ENCODE measurements at places on chromosomes 16 and 17.

GRCh38 chr16:61814726-61815347 lies 221.4 kb downstream of the CDH8 start:
- no peaks in the 10 kb centered on the region for H3K4me1 ChIP-seq
- DNase-seq, result no peak
- H3K4me3 ChIP-seq, result no peak overlapping the region
- H3K27ac ChIP-seq, result no peak overlapping the region
- H3K27me3 ChIP-seq, result no peaks in the 10 kb centered on the region

DNA sequence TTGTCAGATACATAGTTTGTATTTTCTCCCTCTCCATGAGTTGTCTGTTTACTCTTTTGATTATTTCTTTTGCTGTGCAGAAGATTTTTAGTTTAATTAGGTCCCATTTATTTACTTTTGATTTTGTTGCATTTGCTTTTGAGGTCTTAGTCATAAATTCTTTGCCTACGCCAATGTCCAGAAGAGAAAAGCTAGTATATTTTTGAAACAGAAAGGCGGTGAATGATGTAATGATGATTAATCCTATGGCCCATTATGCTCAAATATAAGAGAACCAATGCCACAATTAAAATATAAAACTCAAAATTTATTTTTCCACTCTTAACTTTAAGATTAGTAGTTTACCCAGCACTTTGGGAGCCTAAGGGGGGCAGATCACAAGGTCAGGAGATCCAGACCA lies 59.8 kb upstream of the SMIM36 start:
- H3K4me1 ChIP-seq, result peaks cover 9% of the 10 kb centered on the region
- no peak overlapping the region for H3K4me3 ChIP-seq
- H3K27me3 ChIP-seq, result no peaks in the 10 kb centered on the region
- peak; percentile 58 for DNase-seq
- H3K27ac ChIP-seq, result no peak overlapping the region

GRCh38 chr17:27499451-27500265 lies 43.4 kb downstream of the KSR1 start:
- no peaks in the 10 kb centered on the region for H3K27me3 ChIP-seq
- H3K27ac ChIP-seq, result no peak overlapping the region
- peaks cover 29% of the 10 kb centered on the region for H3K4me1 ChIP-seq

DNA sequence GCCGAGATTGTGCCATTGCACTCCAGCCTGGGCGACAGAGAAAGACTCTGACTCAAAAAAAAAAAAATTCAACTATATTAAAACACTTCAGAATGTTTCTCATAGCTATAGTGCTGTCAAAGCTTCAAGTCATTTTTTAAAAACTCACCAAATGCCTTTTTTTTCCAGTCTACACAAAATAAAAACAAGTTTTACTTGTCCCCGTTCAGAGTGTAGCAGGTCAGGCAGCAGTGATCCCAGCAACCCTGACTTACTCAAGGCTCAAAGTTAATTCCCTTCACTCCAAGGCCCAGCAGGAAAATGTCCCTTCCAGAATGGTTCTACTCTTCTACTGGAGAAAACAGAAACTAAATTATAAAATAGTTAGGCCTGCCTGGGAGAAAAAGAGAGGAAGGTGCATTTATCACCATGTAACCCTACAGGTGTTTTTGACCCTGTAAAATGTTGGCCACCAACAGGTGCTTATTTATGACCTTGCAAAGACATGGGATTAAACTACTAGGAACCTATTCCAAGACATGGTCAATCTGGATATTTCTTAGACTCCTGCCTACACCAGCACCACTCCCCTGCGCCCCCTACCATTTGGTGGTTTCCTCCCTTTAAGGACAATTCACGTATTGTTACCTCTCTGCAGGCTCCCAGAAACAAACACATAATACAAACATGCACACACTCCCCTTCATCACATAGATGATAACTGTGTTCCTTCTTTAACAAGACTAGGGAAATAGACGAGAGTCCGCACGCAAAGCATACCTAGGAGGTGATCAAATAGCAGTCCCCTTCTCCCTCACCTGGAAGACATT lies 5.4 kb downstream of the AMFR start:
- H3K4me1 ChIP-seq, result peaks cover 18% of the 10 kb centered on the region
- H3K36me3 ChIP-seq, result no peaks in the 10 kb centered on the region
- no peaks in the 10 kb centered on the region for H3K27me3 ChIP-seq
- H3K27ac ChIP-seq, result no peak overlapping the region
- no peak for DNase-seq

DNA sequence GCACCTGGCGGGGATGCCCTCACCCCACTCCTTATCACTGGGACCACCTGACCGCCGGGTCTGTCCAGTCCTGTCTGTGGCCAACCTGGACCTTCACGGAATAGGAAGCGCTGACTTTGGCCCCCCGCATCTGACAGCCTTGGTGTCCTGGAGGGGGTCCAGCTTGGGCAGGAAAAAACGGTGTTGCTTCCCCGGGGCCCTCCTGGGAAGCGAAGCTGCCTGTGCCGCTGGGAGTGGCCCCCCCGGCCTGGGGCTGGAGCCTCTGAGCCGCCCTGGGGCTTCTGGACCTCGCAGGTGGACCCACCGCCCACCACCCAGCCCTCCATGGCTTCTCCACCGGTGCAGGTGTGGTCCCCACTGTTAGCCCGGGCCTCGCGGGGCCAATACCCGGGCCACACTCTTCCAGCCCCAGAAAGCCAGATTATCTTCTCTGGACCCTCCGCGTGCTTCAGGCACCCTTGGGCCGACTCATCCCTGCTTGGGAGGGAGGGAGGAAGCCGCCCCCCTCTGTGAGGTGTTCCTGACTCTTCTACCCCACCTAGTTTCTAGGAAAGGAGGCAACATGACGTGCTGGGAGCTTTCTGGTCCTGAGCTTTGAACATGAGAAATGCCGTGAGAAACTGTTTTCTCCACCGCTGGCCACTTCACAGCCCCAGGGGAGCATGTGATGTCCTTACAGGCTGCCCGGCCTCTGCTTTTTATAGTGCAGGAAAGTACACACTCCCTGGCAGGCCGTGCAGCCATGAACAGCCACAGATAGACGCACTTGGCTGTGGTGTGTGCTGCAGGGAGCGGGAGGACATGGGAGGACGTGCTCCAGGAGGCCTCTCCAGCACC lies 1.1 kb downstream of the C1QTNF1 start:
- peak overlapping the region; percentile 85 for H3K4me3 ChIP-seq
- no peak for DNase-seq
- no peaks in the 10 kb centered on the region for H3K36me3 ChIP-seq
- H3K4me1 ChIP-seq, result peaks cover 33% of the 10 kb centered on the region
- H3K27me3 ChIP-seq, result peaks cover 2% of the 10 kb centered on the region

DNA sequence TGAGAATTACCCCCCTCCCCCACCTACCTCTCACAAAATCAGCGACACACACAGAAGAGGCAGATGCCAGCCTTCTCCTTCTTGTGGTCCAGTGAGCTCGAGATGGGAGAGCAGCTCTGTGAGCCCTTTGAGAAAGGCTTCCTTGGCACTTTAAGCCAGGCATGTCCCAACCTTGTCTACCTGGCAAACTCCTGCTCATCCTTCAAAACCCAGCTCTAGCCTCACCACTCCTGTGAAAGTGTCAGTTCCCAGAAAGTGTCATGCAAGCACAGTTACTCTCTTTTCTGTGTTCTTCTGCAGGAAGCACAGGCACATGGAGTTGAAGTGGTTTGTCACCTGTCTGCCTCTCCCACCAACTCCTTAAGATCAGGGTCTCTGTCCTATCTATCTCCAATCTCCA lies 1.6 kb downstream of the TMEM98 start:
- no peak for DNase-seq
- H3K27ac ChIP-seq, result peak overlapping the region; percentile 13
- peaks cover 26% of the 10 kb centered on the region for H3K36me3 ChIP-seq
- peaks cover 17% of the 10 kb centered on the region for H3K4me1 ChIP-seq

DNA sequence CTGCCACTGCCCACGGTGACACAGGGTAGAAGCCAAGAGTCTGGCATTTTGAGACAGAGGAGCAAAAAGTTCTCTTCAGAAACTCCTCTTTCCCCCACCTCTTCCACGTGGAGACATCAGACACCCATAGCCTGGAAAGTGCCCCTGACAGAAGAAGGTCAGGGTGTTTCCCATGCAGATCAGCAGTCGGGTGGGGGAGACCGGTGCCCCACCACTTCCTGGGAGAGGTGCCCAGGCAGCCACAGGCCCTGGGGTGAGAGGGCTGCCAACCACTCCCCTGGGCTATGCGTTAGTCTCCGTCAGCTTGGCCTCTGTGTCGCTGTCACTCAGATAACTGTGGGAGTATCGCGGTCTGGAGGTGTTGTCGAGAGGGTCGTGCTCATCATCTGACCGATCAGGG lies 31.5 kb downstream of the PIPOX start:
- H3K36me3 ChIP-seq, result peaks cover 23% of the 10 kb centered on the region
- peaks cover 15% of the 10 kb centered on the region for H3K27me3 ChIP-seq
- H3K4me1 ChIP-seq, result no peaks in the 10 kb centered on the region
- no peak for DNase-seq

DNA sequence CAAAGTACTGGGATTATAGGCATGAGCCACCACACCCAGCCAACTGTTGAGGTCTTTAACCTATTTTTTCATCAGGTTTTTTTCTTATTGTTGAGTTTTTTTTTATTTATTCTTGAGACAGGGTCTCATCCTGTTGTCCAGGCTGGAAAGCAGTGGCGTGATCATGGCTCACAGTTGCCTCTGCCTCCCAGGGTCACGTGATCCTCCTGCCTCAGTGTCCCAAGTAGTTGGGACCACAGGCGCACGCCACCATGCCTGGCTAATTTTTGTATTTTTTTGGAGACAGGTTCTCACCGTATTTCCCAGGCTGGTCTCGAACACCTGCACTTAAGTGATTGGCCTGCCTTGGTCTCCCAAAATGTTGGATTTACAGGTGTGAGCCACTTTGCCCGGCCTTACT lies 95.9 kb downstream of the BCAS3 start:
- no peaks in the 10 kb centered on the region for H3K4me1 ChIP-seq
- H3K36me3 ChIP-seq, result no peaks in the 10 kb centered on the region
- DNase-seq, result no peak
- H3K27me3 ChIP-seq, result no peaks in the 10 kb centered on the region
- H3K4me3 ChIP-seq, result no peak overlapping the region
- no peak overlapping the region for H3K27ac ChIP-seq

GRCh38 chr17:19574956-19575355 lies 41.3 kb downstream of the SLC47A1 start:
- H3K36me3 ChIP-seq, result no peaks in the 10 kb centered on the region
- peaks cover 60% of the 10 kb centered on the region for H3K27me3 ChIP-seq
- H3K27ac ChIP-seq, result no peak overlapping the region
- no peaks in the 10 kb centered on the region for H3K4me1 ChIP-seq

DNA sequence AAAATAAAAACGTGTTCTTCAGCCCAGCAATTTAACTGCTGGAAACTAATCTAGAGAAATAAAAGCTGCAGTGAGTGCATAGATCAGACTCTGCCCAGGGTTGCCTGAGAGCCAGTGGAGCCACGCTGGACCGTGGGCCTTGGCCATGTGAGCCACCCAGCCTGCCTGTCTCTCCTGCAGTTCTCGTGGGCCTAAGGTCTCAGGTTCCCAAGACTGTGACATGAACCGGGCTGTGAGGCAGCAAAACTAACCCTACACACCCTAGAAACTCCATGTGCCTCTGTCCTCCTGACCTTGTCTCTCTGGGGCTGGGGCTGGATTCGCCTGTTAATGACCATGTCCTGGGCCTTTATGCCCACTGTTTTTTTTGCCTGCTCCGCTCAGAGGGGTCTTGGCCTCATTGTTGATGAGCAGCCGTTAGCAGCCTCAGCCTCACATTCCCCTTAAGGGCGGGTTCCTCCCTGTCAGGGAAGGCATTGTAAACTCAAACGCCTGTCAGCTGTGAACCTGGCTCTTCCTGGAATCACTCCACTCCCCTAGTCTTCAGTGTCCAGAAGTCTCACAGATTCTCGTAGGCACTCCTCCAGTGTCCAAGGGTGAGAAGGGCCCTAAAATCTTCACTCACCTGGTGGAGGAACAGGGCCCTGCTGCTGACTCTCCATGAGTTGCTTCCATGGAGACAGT lies 16.9 kb downstream of the C16orf90 start:
- no peak for DNase-seq
- no peaks in the 10 kb centered on the region for H3K4me1 ChIP-seq
- H3K27ac ChIP-seq, result no peak overlapping the region
- no peaks in the 10 kb centered on the region for H3K27me3 ChIP-seq
- no peak overlapping the region for H3K4me3 ChIP-seq

GRCh38 chr16:78896280-78896679 lies 704.3 kb downstream of the MAF start:
- no peak overlapping the region for H3K4me3 ChIP-seq
- no peaks in the 10 kb centered on the region for H3K4me1 ChIP-seq
- H3K27me3 ChIP-seq, result no peaks in the 10 kb centered on the region
- no peak overlapping the region for H3K27ac ChIP-seq
- H3K36me3 ChIP-seq, result no peaks in the 10 kb centered on the region

- DNase-seq, result no peak
- no peak overlapping the region for H3K27ac ChIP-seq
- no peak overlapping the region for H3K4me3 ChIP-seq
- no peaks in the 10 kb centered on the region for H3K4me1 ChIP-seq
- H3K27me3 ChIP-seq, result no peaks in the 10 kb centered on the region
Measured at GRCh38 chr17:73803964-73804435, 159.8 kb upstream of the SDK2 start.

- H3K4me3 ChIP-seq, result peak overlapping the region; percentile 95
- H3K27ac ChIP-seq, result peak overlapping the region; percentile 99
- H3K4me1 ChIP-seq, result peaks cover 7% of the 10 kb centered on the region
Measured at GRCh38 chr16:69566981-69567680, 1.4 kb downstream of the NFAT5 start.

- H3K27me3 ChIP-seq, result no peaks in the 10 kb centered on the region
- peak; percentile 7 for DNase-seq
- no peak overlapping the region for H3K4me3 ChIP-seq
- H3K27ac ChIP-seq, result no peak overlapping the region
- H3K4me1 ChIP-seq, result peaks cover 6% of the 10 kb centered on the region
Measured at GRCh38 chr16:48057048-48057447, 98.7 kb downstream of the ABCC12 start.

DNA sequence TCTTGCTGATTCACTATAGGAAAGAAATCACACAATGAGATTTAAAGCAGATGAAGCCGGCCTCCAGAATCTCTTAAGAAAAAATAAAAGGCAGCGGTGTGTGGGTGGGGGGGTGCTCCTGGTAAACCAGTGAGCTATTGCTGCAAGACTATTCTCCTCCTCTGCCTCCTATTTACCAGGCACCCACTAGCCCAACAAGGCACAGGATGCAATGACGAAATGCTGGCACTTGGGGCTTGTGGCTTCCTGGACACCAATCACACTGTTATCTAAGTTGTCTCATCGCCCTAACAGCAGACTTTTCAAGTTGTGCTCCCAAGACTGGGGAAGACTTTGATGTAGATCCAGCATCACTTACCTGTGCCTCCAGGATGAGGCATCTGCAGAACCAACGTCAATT lies 50.2 kb upstream of the NDRG4 start:
- H3K27ac ChIP-seq, result no peak overlapping the region
- no peaks in the 10 kb centered on the region for H3K36me3 ChIP-seq
- no peak overlapping the region for H3K4me3 ChIP-seq

GRCh38 chr17:37088459-37088858 lies 139.7 kb downstream of the AATF start:
- H3K27ac ChIP-seq, result no peak overlapping the region
- DNase-seq, result no peak
- H3K36me3 ChIP-seq, result peaks cover 21% of the 10 kb centered on the region
- H3K4me3 ChIP-seq, result no peak overlapping the region

- DNase-seq, result peak; percentile 75
- H3K27me3 ChIP-seq, result peaks cover 5% of the 10 kb centered on the region
- H3K27ac ChIP-seq, result peak overlapping the region; percentile 94
- no peak overlapping the region for H3K4me3 ChIP-seq
- H3K4me1 ChIP-seq, result peaks cover 26% of the 10 kb centered on the region
Measured at GRCh38 chr16:87582216-87582965, 19.9 kb upstream of the JPH3 start.

Data from IMR-90 (cell line).